ENCODE measurements at places on chromosomes 4 and X.

- no peak for DNase-seq
Measured at GRCh38 chrX:4110964-4111363, 397.5 kb upstream of the PRKX start.

- no peak for DNase-seq
Measured at GRCh38 chr4:136691607-136692006, 840.7 kb downstream of the PCDH18 start.

DNA sequence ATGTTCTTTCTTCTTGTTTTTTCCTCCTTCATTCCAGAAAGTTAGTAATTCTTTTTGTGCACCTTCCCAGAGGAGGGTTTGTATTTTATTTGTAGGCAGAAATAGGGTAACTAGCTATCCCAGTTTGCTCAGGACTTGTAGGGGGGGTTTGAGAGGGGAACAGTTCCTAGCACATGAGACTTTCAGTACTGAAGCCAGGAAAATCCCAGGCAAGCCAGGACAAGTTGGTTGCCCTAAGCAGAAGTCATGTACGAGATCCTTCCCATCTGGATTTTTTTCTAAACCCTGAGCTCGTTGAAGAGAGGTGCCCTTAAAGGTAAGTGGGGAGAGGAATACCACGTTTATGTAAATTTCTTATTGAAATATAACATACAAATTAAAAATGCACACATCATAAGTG lies 15.6 kb upstream of the TAB3 start:
- DNase-seq = no peak

- no peak for DNase-seq
Measured at GRCh38 chr4:146647615-146648460, 9.1 kb downstream of the POU4F2 start.

DNA sequence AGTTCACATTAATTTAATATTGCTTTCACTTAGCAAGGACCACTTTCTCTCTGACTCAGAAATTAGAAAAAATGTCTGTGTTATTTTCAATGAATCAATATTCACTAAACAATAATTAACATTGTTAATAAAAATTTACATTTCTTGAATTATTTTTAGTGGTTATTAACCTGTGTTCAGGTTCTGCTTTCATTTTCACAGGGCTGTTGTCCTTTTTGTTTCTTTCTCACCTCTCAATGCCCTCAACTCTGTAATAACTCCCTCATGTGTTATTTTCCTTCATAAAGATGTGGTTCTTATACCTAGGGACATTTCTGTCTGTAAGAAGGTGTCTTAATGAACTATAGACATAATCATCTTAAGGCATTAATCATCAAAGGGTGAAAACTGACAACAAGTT lies 43.1 kb upstream of the PRR27 start:
- no peak for DNase-seq

DNA sequence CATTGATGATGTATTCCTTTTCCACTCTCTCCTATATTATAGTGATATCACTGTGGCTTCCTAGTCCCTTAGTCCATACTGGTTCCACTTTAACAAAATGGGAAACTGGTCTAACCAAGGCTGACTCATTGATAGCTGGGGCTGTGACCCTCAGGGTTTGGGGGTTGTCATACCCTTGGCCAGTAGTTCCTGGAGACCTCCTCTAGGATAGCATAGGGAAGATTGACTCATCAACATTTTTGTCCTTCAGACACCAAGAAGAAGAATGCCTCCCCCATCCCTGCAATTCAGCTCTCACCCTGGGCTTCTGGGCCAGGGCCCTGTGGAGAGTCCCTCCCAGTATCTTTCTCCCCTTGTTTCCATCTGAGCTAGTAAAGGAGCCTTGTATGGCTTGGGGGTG lies 68.8 kb upstream of the PRPS1 start:
- no peak for DNase-seq

GRCh38 chr4:179582164-179582905 lies 2140.1 kb upstream of the AGA start:
- peak; percentile 51 for DNase-seq

GRCh38 chrX:9845578-9845952 lies 59.3 kb downstream of the SHROOM2 start:
- no peak for DNase-seq

DNA sequence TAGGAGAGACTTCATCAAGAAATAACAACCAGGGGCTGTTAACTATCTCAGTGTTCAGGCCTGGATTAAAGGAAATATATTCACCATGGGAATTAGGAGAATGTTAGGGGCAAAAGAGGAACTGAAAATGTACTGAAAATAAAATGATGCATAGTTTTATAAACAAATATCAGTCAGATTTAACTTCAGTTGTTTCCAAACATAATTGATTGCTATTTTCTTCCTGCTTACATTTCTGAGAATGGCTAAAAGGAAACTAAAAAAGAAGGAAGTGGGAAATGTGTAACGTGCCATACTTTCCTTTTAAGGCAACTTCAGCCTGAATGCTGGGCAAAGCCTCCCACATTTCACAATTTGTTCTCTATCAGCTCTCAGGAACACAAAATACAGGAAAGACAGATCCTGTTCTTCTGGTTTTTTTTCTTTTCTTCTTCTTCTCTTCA lies 178.1 kb downstream of the MAML3 start:
- no peak for DNase-seq

DNA sequence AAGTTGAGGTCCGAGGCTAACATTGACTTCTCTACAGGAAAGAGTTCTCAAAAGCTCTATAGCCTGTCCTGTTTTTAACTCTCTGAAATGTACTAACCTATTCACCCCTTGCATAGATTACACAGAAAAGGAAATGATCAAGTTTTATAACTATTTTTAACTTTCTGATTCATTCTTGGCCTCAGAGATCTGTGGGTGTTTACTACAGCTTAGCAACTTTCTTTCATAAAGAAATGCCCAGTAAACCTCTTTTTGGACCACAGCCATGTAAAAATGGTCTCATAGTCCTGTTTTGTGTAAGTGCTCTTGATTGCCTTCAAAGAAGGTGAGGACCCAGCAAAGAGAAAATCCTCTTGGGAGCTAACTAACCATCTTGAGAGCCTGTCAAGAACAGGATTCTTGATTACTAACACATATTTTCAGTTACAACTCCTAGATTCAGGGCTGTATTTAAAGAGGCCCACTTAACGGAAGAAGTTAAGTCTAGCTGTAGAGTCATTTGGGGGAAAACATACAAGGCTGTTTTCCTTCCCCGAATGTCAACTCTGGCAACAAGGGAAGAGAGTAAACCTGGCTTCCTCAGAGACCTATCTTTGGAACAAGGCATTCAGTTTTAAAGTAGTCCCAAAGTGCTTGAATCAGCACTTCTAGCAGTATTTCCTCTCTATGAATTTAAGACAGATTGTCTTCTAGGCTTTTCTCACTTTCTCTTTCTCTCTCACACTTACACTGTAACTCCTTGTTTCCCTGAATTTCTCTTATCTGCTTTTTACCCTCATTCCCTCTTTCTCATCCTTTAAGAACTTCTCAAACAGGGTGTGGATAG lies 78.2 kb downstream of the IL21 start:
- peak; percentile 90 for DNase-seq

- no peak for DNase-seq
Measured at GRCh38 chr4:137300776-137301175, 231.5 kb downstream of the PCDH18 start.

- DNase-seq = peak; percentile 16
Measured at GRCh38 chrX:31268359-31268758, 196.5 kb upstream of the FTHL17 start.

DNA sequence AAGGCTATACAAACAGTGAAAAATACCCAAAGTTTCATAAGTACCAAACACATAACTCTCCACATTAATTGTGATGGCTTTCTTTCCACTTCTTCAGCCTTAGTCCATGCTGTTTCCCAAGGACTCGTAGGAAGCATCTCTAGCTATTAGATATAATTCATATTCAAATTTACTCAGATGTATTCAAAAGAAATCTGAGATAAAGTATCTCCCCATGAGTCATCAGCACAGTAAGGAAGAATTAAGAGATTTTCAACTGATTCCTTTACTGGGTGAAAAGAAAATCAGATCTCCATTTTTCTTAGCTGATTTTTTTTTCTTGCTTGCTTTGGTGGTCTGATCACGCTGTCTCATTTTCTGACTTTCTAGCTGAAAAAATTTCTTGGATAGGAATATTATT lies 71.7 kb downstream of the MID1 start:
- DNase-seq = no peak

DNA sequence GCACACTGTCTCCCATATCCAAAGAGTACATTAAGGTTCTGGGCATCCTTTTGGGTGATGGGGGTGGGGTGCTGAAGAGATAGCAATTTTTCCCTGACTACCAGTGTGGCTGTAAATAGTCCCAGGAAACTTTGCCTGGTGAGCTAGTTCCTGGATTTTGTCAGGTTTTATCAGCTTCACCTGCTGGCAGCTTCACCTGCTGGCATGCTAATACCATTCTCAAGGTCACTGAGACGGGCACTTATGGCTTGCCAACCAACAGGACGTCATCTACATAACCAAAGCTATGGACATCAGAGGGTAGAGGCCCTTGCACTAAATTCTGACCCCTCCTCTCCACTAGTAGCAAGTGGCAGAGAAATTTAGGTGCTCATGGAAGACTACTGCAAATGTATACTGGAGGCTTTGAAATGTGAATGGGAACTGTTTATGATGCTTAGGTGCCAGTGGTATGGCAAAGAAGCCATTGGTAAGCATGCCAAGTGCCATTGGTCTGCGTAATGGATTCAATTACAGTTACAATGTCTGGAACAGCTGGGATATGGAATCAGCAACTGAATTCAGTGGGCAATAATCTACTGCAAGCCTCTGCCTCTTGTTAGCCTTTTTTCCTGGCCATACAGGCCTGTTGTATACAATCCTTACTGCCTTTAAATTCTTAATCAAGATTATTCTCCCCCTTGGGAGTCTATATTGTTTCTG lies 71.6 kb upstream of the SH3RF1 start:
- no peak for DNase-seq

DNA sequence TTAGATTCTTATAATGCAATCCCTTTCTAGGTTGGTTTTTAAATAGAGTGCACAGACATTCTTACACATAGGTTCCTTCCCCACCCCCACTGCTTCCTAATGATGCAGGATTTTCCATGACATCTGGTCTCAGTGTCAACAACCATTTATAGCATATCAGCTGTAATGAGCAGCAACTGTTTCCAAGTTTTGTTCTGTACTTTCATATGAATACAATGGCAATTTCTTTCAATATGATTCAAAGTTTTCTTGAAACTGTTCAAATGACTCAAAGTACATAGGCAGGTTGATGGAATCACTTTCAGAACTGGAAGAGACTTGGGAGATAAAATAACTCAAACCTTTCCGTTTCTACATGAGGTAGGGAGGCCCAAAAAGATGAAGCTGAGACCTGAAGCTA lies 220.7 kb downstream of the CAMK2D start:
- no peak for DNase-seq

GRCh38 chrX:130179170-130179569 lies 7.4 kb downstream of the RAB33A start:
- DNase-seq = no peak

- no peak for DNase-seq
Measured at GRCh38 chr4:140255927-140256326, 101.9 kb upstream of the MAML3 start.

GRCh38 chr4:48436318-48436717 lies 46.8 kb upstream of the SLC10A4 start:
- DNase-seq = no peak

DNA sequence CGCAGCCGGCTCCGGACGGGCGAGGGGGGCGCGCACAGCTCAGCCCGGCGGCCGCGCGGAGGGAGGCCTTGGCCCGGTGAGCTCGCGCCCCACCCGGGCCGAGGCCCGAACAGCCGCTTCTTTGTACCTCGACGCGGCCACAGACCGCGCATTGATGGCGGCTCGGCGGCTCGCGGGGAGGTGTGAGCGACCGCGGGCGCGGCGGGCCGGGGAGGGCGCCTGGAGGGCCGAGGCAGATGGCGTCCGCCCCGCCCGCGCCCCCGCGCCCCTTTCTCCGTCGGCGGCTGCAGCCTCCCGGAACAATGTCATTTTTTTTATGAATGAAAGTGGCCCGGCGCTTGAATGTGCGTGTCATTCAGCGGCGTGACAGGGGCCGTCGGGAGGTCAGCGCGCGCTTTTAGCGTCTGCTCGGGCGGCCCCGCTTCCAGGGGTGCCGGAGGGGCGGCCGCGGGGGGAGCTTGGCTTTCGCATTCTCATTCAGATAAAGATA lies 1.8 kb downstream of the FGFR3 start:
- no peak for DNase-seq

DNA sequence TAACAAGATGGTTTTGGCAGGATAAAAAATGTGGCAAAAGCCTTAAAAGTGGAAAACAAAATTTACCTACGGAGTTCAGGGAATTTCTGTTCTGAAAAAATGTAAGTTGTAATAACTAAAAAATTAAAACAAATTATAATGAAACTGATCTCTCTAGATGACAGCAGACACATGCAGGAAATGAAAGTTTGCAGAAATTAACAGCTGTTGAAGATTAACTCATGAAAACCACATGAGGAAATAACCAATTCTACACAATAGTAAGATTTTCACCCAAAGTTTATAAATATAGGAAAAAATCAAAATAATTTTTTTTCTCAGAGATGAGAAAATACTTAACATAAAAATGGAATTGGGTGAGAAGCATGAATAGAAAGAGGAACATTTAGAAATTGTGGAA lies 47.5 kb upstream of the UGT2B15 start:
- no peak for DNase-seq

DNA sequence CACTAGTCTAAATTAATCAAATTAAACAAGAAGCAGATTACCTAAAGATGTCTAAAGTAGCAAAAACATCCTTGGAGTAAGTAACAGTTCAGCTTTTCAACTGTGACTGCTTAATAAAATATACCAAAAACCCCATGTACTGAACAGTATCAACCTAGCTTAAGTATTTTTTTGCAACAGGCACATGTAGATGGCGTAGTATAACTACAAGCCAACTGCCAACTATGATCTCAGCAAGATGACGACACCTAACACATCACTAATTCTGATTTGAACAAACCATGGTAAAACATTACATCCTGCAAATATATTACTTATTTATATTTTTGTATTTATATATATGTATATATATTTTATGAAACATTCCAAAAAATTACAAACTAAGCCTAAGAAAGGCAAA lies 24.5 kb downstream of the DHX15 start:
- DNase-seq = no peak

DNA sequence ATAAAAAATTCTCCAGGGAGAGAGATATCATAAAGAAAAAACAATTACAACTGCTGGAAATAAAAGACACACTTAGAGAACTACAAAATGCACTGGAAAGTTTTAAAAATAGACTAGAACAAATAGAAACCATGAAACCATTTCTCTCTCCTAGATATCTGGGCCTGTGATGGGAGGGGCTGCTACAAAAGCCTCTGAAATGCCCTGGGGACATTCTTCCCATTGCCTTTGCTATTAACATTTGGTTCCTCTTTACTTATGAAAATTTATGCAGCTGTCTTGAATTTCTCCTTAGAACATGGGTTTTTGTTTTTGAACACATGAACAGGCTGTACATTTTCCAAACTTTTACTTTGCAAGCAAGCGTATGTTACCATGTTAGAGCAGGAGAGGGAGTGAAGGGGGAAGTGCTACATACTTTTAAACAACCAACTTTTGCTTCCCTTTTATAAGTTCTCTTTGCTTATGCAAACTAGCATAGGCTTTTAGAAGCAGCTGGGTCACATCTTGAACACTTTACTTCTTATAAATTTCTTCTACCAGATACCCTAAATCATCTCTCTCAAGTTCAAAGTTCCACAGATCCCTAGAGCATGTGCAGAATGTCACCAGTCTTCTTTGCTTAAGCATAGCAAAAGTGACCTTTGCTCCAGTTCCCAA lies 47.9 kb upstream of the PACRGL start:
- DNase-seq = no peak

- DNase-seq = no peak
Measured at GRCh38 chr4:17288151-17288550, 223.7 kb downstream of the QDPR start.

- peak; percentile 26 for DNase-seq
Measured at GRCh38 chrX:19760345-19760744, 127.1 kb downstream of the SH3KBP1 start.

Measured in retinal pigment epithelial cell (primary cell).